ENCODE measurements at places on chromosomes 1 and 21.
A peak's percentile ranks its signal among the peaks of the same experiment; 100 is the strongest.

DNA sequence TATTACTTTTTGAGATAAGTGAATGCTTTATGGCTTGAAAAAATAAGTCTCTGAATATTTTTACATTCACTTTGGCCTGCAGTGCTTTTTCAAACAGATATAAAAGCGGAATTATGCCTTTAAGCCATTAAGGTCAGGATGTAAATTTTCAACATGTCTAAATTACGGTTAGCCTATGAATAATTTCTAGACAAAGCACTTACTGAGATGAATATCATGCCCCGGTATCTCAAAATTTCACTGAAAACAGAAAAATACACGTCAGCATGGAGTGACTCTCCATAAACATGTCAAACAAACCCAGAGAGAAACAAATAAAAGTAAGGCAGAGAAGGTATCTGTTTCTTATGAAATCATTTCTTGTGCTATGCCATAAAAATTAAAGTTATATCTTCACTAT lies 853.9 kb downstream of the KCNT2 start:
- no peak for DNase-seq

GRCh38 chr1:62103846-62104245 lies 90.8 kb upstream of the L1TD1 start:
- DNase-seq = no peak

DNA sequence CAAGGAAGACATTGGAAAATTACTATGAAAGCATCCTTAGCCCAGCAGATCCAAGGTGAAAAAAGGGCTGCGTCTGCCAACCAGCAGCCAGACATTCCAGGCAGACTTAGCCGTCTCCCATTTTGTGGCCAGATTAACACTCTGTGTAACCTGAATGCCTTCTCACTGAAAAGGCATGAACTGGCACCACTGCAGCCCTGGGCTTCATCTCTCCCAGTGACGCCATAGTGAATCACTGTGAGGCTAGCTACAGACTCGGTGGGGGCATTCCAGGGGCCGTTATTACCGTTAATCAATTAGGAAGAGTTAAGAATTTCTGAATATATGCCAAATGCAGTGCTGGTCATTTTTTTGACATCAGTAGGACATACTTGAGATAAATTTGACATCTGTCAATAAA lies 627.4 kb downstream of the LMO4 start:
- DNase-seq = peak; percentile 100

GRCh38 chr1:234281826-234282489 lies 91.3 kb upstream of the COA6 start:
- no peak for DNase-seq

- peak; percentile 26 for DNase-seq
These were observed 570.6 kb downstream of the DPYD start for GRCh38 chr1:97350241-97350640.

DNA sequence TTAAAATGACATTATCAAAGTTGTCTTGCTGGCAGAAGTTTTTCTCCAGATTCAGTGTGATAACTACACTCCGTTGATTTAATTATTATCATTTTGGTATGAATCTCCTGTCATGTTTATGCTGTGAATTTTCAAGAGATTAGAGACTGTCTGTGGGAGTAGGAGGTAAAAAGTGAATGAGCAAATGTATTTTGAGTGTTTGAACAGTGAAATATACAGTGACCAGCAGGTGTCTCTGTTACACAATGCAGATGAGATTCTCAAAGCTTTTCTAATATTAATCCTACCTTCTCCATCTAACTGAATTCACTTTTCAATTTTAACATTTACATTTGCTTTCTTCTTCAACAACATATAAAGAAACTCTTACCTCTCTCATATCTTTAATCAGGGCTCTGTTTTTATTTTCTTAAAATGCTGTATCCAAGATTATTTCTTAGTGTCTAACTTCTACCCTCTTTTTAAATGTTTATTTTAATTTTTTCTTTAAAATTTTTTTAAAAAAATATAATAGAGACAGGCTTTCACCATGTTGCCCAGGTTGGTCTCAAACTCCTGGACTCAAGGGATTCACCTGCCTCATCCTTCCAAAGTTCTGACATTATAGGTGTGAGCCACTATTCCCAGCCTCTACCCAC lies 20.9 kb upstream of the HSPA13 start:
- DNase-seq = peak; percentile 41

GRCh38 chr1:157495285-157495684 lies 57.0 kb downstream of the FCRL5 start:
- DNase-seq = no peak

DNA sequence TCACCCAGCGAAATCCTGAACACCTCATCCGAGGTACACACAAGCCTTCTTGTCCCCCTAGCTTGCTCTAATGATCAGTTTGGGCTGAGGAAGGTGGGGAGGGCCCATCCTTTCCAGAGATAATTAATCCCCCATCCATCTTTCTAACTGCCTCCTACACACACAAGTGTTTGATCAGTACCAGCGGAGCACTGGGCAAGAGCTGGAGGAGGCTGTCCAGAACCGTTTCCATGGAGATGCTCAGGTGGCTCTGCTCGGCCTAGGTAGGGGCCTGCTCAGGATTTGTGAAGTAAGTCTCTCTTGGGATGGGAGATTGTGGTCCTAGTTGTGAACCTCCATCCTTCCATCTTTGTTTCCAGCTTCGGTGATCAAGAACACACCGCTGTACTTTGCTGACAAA lies 5.8 kb downstream of the ANXA9 start:
- no peak for DNase-seq

DNA sequence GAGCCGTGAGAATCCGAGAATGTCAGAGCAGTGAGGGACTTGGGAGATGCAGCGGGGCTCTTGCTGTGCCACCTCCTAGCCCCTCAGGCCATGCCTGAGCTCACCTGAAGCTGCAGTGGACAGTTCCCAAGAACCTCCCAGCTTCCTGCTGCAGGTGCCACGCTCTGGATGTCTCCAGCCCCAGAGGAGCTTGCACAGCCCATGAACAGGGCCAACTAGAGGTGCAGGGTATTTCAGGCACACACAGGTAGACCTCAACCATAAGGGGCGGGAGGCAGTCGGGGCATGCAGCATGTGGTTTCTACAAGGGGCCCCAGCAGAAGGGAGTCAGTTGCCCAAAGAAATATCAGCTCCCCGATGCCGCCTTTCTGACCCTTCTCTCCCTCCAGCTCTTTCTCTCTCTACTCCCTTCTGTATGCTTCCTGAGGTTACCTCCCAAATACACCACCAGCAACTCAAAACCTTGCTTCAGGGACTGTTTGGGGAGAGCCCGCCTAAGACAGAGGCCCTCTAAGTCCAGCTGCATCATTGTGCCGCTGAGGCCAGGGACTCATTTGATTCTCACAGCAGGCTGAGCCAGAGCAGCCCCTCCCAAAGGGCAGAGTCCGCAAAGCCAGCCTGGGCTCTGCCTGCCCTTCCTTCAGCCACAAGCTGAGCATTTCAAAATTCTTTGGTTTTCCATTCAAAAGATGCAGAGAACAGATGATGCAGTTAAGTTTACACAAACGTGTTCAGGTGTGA lies 209.8 kb downstream of the MATN1 start:
- DNase-seq = no peak

GRCh38 chr1:14064649-14065442 lies 364.9 kb downstream of the PRDM2 start:
- DNase-seq = no peak

DNA sequence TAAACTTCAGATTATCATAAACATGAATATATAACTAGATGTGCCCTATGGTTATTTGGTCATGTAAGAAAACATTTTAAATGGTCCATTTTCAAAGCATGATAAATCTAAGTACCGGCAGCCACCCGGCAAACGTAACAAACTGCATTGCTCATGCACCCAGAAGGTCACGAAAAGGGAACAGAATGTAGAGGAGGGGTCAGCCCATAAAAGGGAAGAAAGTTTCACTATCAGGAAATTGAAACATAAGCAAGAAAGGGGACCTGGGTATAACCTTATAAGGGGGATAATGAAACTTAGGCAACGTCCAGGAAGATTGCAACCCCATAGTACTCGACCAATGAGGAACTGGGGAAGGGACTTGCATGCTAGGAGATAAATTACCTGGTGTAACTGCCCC lies 421.2 kb upstream of the ZRANB2 start:
- DNase-seq = no peak

DNA sequence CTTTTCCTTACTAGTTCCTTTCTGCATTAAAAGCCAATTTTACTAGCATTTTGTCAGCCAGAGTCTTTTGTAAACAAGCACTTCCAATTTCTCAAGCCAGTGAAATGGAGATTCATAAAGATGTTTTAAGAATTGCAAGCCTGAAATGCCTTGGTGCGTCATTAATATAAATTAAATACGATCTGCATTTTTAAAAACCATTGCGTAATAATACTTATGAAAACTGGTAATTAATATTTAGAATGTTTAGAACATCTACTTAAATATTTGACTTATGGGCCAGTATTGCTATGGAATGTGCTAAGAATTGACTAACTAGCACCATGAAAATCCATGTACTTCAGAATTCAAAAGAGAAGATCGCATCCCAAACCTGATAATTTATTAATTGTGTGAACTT lies 89.1 kb upstream of the PROX1 start:
- DNase-seq = no peak

- peak; percentile 87 for DNase-seq
These were observed 773 bp downstream of the CNST start for GRCh38 chr1:246566813-246567645.

GRCh38 chr1:83790446-83790845 lies 208.5 kb downstream of the TTLL7 start:
- DNase-seq = peak; percentile 71

GRCh38 chr21:44337941-44338895 lies 972 bp downstream of the CFAP410 start:
- peak; percentile 40 for DNase-seq
